CD4-positive, alpha-beta T cell (primary cell): ENCODE measurements at places on chromosomes 12 and 14.

DNA sequence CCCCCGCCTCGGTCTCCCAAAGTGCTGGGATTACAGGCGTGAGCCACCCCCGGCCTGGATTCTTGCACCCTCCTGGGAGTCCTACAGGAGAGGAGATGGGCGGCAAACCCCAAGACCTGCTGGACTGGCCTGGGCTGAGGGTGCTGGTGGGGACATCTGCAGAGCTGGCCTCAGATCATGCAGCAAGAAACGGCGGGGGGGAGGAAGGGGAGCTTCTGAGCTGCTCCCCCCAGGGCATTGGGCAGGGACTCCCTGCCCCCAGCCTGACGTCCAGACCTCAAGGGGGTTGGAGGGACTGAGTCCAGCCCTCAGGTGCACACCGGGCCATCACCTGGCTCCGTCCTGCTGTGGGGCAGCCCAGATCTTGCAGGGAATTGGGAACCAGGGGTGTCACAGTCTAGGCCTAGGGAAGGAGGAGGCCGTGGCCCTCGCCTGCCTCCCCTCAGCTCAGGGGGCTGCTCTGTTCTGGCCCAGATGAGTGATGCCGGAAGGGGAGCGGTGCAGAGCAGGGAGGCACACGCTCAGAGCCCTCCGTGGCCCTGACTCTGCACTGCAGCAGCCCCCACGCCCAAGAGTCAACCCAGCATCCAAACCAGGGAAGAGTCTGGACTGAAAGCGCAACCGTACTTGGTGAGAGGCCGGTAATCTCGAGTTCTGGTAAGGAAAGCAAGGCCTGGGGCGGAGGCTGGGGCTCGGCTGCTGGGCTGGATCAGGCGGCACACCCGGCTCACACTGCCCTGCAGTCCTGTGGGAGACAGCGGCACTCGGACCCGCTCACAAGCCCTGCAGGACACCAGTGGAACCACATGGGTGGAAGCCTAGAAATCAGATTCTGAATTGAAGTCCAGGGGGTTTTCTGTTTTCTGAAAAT lies 8.9 kb upstream of the AMN start:
- DNase-seq = no peak

DNA sequence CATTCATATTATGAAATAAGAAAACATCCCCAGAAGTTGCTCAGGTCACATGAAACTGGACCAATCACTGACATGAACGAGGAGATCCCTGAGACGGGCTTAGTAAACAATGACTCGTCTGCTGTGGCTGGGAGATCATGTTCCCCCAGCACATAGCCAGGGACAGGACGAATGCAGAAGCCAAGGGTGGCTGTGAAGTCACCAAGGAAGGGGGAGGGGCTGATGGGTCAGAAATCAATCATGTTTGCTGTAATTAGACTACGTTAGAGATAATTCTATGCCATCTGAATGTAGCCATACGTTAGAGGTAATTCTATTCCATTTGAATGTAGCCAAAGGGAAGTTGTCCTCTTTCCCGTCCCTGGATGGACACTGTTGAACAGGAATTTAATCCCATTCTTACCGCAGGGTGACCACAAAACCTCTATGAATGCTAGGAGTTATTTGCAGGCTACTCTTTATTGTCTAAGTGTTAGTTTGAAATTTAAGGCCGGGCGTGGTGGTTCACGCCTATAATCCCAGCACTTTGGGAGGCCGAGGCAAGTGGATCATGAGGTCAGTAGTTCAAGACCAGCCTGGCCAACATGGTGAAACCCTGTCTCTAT lies 332.9 kb downstream of the TMEM132D start:
- DNase-seq = no peak

DNA sequence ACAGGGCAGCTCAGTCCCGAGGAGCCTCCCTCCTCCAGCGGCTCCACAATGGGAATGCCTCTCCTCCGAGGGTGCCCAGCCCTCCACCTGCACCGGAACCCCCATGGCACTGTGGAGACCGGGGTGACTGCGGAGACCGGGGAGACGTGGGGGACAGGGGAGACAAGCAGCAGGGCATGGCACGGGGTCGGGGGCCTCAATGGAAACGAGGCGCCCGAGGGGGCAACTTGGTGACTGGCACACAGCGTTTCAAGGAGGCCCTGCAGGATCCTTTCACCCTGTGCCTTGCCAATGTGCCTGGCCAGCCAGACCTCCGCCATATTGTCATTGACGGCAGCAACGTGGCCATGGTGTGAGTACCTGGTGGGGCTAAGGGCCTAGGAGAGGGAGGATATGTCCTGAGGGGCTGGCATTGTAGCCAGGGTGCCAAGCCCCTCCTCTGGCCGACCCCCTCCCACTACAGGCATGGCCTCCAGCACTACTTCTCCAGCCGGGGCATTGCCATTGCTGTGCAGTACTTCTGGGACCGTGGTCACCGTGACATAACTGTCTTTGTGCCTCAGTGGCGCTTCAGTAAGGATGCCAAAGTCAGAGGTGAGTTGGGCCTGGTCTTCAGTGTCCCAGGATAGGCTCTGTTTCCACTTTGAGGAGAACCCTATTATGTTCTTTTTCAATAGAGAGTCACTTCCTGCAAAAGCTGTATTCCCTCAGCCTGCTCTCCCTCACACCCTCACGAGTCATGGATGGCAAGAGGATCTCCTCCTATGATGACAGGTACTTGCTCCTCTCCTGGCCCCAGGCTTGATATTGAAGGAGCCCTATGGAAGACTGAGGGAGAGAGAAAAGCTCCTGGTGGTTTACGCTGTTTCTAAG lies 2.7 kb downstream of the KHNYN start:
- no peak for DNase-seq

- DNase-seq = no peak
Measured at GRCh38 chr12:22361785-22362184, 27.3 kb upstream of the ST8SIA1 start.

- DNase-seq = no peak
Measured at GRCh38 chr14:68247676-68248268, 428.2 kb downstream of the RAD51B start.

GRCh38 chr12:23493672-23494071 lies 455.8 kb downstream of the SOX5 start:
- DNase-seq = no peak

GRCh38 chr14:76546426-76547221 lies 170.7 kb downstream of the ESRRB start:
- no peak for DNase-seq
